HCT116 (cell line): ENCODE measurements at places on chromosomes 1 and 21. TPM values are rescaled to one million over a fixed set of nuclear protein-coding genes. Genes with fewer than 3 reads are reported as not detected.

GRCh38 chr1:157596384-157596783 lies 1.5 kb downstream of the FCRL4 start:
- no peak overlapping the region for H3K4me3 ChIP-seq
- H3K4me1 ChIP-seq: no peaks in the 10 kb centered on the region
- no peak overlapping the region for H3K27ac ChIP-seq
- no peak for DNase-seq
- H3K27me3 ChIP-seq: peaks cover 30% of the 10 kb centered on the region
- no peaks in the 10 kb centered on the region for H3K36me3 ChIP-seq

Gene JAM2
- 0.15 TPM for total RNA-seq

GRCh38 chr1:216723274-216723780 lies at the start of gene ESRRG:
Gene ESRRG, minus strand, starts transcription at chr1:216723429. Its CDS starts 130 bp downstream, at chr1:216723299.
- no peaks in the 10 kb centered on the region for H3K4me1 ChIP-seq
- no peaks in the 10 kb centered on the region for H3K36me3 ChIP-seq
- no peaks in the 10 kb centered on the region for H3K27me3 ChIP-seq

DNA sequence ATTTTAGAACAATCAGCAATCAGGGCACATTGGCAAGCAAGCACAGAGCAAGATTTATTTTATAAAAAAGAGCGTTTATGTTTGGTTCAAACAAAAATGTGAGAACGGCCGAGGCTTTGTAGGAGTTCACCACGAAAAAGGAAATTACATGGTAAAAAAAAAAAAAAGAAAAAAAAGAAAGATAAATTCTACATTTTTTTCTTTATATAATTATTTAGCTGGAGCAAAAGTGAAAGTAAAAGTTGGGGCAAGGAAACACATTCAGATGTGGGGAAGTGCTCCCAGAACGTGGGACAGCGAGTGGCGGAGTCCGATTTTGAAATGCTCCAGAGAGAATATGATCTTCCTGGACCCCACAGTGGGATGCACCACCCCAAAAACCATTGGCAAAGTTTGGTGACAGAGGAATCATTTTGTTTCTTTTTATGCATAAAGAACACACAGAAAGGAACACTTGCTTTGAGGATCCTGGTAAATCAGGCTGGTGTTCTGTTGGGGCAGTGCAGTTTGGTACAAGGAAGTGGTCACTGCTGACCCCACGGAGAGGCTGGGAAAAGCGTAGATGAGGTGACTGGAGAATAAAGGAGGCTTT lies 16.3 kb upstream of the ATP5PO start:
- H3K36me3 ChIP-seq: no peaks in the 10 kb centered on the region
- no peak overlapping the region for H3K4me3 ChIP-seq
- DNase-seq: no peak
- H3K27me3 ChIP-seq: no peaks in the 10 kb centered on the region
- no peak overlapping the region for H3K27ac ChIP-seq

Gene SPRR1A
- not detected for total RNA-seq

DNA sequence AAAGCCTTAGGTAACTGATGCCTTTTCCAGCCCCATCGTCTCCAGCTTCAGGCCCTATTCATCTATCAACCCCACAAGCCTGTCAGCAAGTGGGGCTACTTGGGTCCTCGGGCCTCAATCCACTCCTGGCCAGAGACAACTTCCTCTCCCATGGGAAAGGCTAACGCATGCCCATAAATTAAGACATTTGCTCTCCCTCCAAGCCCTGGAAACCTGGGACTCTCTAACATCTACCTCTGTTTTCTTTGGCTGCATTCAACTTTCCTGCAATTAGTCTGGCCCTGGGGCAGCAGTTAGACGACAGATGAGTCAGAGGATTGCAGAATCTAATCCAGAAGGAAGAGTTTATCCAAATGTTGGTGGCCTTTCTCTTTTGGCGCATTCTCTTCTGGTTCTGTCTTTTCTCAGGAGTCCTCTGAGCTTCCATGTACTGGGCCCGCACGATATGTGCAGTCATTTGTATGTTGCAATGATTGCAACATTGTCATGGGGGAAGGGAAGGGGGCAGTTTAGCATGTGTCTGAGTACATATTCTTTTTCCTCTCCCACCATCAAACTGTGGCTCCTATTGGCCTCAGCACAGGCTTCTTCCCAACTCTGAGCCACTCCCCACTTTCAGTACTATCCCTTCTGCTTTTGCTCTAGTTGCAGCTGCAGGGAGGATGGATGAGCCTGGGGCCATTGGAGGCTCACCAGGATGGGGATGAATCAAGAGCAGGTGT lies 54.4 kb downstream of the NAV1 start:
- peaks cover 13% of the 10 kb centered on the region; the same call in 1 of the 2 replicates for H3K4me1 ChIP-seq
- H3K27ac ChIP-seq: no peak overlapping the region
- H3K4me3 ChIP-seq: no peak overlapping the region
- H3K27me3 ChIP-seq: peaks cover 34% of the 10 kb centered on the region; the same call in 1 of the 2 replicates
